Fibroblast of lung (primary cell): ENCODE measurements at places on chromosomes 6 and 20.

DNA sequence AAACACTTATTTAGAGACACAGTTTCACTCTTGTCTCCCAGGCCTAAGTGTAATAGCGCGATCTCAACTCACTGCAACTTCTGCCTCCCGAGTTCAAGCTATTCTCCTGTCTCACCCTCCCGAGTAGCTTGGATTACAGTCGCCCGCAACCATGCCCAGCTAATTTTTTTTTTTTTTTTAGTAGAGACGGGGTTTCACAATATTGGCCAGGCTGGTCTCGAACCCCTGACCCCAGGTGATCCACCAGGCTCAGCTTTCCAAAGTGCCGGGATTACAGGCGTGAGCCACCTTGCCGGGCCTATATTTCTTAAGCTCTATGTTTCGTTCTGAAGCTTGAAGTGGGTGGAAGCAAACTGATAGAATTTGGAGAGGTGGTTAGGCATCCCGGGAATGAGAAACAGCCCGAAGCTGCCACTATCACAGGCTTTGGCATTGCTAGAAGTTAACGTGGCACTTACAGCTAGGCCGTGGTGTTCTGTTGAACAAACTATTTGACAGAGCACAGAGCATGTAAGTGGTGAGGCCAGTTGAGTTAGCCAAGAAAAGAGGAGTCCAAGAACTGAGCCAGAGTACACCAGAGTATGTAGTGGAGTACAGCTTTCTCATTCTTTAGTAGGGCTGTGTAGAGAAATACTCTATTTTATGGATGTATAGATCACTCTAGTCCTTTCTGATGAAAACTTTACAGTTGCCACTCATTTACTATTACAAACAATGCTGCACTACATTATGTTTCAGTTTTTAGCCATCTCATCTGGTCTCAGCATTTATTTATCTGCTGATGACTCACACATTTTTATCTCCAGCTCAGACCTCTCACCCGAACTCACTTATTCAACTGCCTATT, 62.0 kb upstream of the HFE start:
- no peaks in the 10 kb centered on the region for H3K27me3 ChIP-seq
- no peaks in the 10 kb centered on the region for H3K36me3 ChIP-seq
- peak; percentile 82 for DNase-seq
- peaks cover 7% of the 10 kb centered on the region for H3K4me1 ChIP-seq

DNA sequence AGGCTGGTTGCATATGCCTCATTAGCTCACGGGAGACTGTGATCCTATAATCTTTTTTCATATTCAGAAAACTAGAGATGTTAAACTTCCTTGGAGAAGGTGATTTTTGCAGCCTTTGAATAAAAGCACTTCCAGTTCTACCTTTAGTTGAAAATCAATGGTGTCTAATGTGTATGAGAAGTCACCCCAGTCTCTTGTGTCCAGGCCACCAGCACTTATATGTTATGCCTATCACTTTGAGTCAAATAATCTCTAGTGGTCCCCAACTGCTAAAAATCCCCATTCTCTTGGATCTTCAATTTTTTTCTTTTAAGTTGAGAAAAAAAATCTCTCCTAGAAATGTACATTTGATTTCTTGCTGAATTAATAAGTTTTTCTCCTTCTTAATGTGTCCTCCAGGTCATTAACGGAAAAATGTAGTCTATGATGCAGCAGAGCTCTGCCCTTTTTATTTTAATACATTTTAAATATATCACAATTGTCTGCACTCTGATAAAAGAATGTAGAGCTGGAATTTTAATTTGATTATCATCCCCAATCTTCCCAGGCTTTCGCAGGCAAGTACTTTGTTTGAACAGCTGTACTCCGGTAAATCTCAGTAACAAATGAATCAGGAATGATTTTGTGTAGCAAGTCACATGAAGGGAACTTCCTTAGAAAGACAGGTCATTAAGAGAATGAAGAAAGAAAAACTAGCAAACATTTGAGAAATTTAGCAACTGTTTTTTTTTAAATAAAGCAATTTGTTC, 147.0 kb downstream of the SOX4 start:
- H3K27ac ChIP-seq = no peak overlapping the region
- no peaks in the 10 kb centered on the region for H3K36me3 ChIP-seq
- no peaks in the 10 kb centered on the region for H3K27me3 ChIP-seq
- peaks cover 3% of the 10 kb centered on the region for H3K4me1 ChIP-seq
- no peak overlapping the region for H3K4me3 ChIP-seq
- peak; percentile 39 for DNase-seq

GRCh38 chr20:23361119-23361475, 885 bp upstream of the GZF1 start:
- H3K36me3 ChIP-seq = peaks cover 5% of the 10 kb centered on the region
- H3K27ac ChIP-seq = peak overlapping the region; percentile 93
- H3K27me3 ChIP-seq = no peaks in the 10 kb centered on the region

DNA sequence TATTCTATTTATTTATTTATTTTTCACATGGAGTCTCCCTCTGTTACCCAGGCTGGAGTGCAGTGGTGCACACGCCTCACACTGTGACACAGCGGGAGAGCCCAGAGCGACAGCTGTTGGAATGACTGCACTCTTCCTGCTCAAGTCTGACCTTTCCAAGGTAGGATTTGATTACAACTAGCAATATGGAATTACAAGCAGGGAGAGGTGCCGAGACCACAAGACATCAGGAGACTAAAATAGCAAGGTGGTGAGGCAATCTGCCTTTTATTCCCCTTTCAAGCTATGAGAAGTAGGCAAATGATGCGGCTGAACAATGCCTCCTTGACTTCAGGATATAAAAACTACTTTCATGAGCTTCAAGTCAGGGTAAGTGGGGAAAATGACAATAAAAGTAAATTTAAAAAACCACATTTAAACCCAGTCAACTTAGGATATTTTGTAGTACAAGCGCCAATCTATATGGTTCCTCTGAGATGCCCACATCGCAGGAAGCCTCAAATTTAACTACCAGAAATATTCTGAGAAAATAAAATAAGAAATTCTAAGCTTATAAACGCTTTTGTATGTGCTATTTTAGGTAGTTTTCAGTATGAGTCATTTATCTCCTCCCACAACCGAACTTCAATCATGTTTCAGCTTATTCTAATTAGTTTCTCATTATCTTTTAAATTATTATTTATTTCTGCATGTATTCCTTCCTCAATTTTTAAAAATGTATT, 146.9 kb upstream of the SGK1 start:
- H3K36me3 ChIP-seq = no peaks in the 10 kb centered on the region
- no peak overlapping the region for H3K4me3 ChIP-seq
- no peak overlapping the region for H3K27ac ChIP-seq
- no peaks in the 10 kb centered on the region for H3K27me3 ChIP-seq
- peak; percentile 97 for DNase-seq

GRCh38 chr20:39800548-39800947, 838.4 kb downstream of the DHX35 start:
- no peaks in the 10 kb centered on the region for H3K4me1 ChIP-seq
- no peaks in the 10 kb centered on the region for H3K27me3 ChIP-seq
- H3K36me3 ChIP-seq = no peaks in the 10 kb centered on the region
- no peak overlapping the region for H3K4me3 ChIP-seq
- DNase-seq = peak; percentile 83

DNA sequence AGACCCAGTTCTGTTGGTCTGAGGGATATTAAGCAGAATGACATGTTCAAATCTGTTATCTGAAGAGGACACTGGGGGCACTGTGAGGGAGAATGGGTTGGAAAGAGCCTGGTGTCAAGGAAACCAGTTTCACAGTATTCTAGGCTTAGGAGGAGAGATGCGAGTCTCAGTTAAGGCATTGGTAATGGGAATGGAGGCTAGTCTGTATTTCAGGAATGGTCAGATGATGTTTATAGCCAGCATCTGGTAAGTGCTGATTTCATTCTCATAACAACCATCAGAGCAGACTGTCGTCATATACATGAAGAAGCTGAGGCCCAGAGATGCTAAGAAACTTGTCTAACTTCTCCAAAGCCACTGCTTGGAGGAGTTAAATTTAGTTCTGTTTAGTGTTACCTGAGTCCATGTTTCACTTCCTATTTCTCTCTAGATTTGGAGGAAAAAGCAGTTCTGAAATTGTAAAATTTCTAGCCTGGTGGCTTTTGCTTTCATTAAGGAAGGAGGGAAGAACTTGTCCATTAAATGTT, 242.0 kb downstream of the ARID1B start:
- peak overlapping the region; percentile 22 for H3K27ac ChIP-seq
- H3K4me1 ChIP-seq = peaks cover 7% of the 10 kb centered on the region
- H3K4me3 ChIP-seq = no peak overlapping the region
- no peak for DNase-seq

- no peak overlapping the region for H3K4me3 ChIP-seq
- H3K4me1 ChIP-seq = no peaks in the 10 kb centered on the region
These were observed 148.3 kb downstream of the HS3ST5 start for GRCh38 chr6:114194362-114195026.

DNA sequence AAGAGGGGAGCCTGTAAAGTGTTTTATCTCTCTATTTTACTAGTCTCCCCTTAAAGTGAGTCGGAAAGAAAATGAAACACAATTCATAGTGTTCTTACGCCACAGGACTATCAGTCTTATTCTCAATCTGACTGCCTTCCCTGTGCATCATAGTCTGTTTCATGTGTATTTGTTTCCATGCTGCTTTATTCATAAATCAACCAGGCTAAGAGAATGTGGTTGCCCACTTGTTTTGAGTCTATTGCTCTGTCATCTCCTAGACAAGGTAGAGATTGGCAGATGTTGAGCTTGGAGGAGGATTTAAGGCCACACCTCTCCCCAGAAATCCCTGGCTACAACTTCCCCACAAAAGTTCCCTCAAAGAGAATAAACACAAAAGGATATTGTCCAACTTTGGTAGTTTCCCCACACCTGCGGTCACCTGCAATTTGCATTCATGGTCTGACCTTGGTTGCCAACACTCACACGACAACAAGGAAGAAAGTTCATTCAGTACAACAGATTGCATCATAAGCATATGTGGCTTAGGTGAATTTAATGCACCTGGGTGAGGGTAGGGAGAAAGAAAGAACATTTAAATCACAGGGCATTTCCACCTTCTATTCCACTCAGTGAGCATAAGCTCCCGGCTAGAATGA, 167.1 kb upstream of the FBXL4 start:
- H3K27me3 ChIP-seq = no peaks in the 10 kb centered on the region
- H3K36me3 ChIP-seq = no peaks in the 10 kb centered on the region
- H3K4me3 ChIP-seq = no peak overlapping the region
- no peaks in the 10 kb centered on the region for H3K4me1 ChIP-seq

GRCh38 chr20:47125508-47125757, 230.8 kb downstream of the EYA2 start:
- no peak overlapping the region for H3K27ac ChIP-seq
- no peaks in the 10 kb centered on the region for H3K27me3 ChIP-seq
- H3K36me3 ChIP-seq = no peaks in the 10 kb centered on the region
- peaks cover 10% of the 10 kb centered on the region for H3K4me1 ChIP-seq

DNA sequence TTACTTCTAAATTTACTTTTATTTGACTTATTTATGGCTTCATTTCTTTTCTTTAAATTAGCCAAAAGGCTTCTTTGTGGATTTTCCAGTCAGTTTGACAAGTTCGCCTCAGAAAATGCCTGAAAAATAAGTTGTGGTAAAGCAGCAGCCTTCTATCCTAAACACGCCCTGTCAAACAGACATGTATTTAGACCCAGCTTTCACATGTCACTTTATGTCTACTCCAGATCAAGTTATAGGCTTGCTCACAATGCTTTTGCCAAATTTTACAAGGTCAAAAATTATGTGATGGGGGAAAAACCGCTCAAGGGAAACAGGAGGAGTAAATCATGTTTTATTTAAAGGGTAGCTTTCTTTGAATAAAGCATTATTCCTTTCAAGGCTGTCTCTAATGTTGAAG, 615.0 kb downstream of the HDGFL1 start:
- H3K27me3 ChIP-seq = no peaks in the 10 kb centered on the region
- DNase-seq = no peak
- H3K36me3 ChIP-seq = no peaks in the 10 kb centered on the region
- H3K4me1 ChIP-seq = no peaks in the 10 kb centered on the region
- no peak overlapping the region for H3K27ac ChIP-seq
- no peak overlapping the region for H3K4me3 ChIP-seq

DNA sequence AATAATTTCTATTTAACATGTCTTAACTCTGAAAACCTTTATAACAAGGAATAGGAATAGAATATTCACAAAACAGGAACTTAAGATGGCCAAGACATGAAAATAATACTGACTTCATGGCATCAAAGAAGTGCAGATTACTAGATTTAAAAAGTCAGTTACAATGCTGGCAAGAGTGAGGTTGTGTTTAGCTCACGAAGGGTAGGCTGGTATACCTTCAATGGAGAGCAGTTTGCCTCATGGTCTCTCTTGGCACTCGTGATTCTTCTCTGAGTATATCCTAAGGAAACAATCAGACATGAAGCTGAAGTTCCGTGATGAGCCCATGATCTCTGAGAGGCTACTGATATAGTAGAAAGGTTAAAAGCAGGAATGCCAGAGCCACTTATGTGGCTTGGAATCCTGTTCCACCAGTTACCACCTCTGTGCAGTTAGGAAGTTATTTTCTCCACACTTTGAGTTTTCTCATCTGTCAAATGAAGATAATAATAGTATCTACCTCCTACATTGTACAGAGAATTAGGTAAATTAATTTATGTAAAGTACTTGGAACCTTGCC, 7.2 kb downstream of the NCOA7 start:
- H3K4me3 ChIP-seq = no peak overlapping the region
- H3K4me1 ChIP-seq = peaks cover 8% of the 10 kb centered on the region
- H3K27ac ChIP-seq = no peak overlapping the region
- H3K27me3 ChIP-seq = no peaks in the 10 kb centered on the region
- DNase-seq = no peak

- H3K27ac ChIP-seq = no peak overlapping the region
- no peaks in the 10 kb centered on the region for H3K27me3 ChIP-seq
- no peak for DNase-seq
- no peaks in the 10 kb centered on the region for H3K4me1 ChIP-seq
- H3K36me3 ChIP-seq = no peaks in the 10 kb centered on the region
These were observed 38.2 kb upstream of the TIAM2 start for GRCh38 chr6:154956771-154957522.

GRCh38 chr6:134921276-134921675, 28.6 kb downstream of the ALDH8A1 start:
- no peaks in the 10 kb centered on the region for H3K36me3 ChIP-seq
- no peak for DNase-seq
- H3K27ac ChIP-seq = no peak overlapping the region
- H3K4me1 ChIP-seq = no peaks in the 10 kb centered on the region
- H3K27me3 ChIP-seq = no peaks in the 10 kb centered on the region
- H3K4me3 ChIP-seq = no peak overlapping the region

- no peaks in the 10 kb centered on the region for H3K27me3 ChIP-seq
- peak overlapping the region; percentile 6 for H3K27ac ChIP-seq
- DNase-seq = peak; percentile 70
- no peaks in the 10 kb centered on the region for H3K36me3 ChIP-seq
- H3K4me3 ChIP-seq = no peak overlapping the region
These were observed 8.9 kb upstream of the SOX12 start for GRCh38 chr20:316316-317068.
